ENCODE measurements at places on chromosomes 1 and 21.

GRCh38 chr21:41583274-41583790, 75.4 kb upstream of the TMPRSS2 start:
- peak; percentile 10 for DNase-seq

- DNase-seq, result no peak
These were observed 19.8 kb downstream of the NRIP1 start for GRCh38 chr21:15045017-15045416.

DNA sequence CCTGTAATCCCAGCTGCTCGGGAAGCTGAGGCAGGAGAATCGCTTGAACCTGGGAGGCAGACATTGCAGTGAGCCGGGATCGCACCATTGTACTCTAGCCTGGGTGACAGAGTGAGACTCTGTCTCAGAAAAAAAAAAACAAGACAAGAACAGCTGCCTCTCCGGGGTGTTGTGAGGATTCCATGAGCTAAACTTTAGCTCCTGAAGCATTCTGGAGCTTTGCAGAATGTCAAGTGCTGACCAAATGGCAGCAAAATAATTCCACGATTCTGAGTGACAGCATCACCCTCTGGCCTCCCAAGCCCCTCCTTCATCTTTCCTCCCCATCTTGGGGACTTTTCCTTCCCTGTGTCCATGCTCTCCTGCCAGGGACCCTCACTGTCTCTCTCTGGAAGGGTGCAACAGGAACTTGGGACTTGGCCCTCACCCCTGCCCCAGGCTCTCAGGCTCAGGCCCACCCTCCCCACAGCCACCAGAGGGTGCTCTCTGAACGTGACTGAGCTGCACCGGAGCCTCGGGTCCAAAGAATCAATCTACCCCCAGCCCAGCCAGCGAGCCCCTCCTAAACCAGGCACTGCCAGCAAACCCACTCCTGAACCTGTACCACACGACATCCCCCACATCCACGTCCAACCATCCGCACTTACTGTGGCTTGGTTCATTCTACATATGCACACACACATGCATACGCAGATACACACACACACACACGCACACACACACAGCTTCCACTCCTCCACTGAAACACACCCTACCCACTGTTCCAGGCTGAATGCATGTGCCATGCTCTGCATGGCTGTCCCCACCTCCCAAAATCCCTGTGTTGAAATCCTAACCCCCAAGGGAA, 45.7 kb downstream of the ACOT7 start:
- peak; percentile 44 for DNase-seq

DNA sequence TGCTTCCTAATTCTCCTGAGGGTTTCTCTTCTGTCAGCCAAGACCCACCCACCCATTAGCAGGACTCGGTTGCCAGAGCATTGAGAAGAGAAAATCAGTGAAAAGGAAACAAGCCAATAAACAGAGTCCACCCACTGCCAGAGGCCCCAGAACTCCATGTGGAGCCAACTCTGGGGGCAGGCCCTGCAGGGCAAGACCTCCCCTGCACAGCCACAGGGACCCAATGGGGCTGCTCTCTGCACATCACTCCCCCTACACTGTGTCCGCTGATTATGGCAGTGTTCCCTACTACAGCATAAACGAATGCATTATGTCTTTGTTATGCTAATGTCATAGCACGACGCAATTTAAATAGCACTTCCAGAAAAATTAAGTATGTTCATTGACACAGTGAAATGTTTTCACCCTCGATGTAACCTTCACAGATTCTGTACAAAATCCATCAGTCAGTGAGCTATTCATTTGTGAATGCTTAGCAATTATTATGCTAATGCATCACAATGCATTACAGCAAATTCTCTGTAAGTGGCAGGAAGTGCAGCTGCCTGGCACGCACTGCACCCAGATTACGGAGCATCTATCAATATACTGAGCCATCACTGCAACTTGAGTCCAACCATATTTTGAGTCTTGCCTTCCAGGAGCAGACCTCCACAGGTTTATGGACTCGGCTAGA, 56.4 kb downstream of the GRIK3 start:
- DNase-seq, result no peak

GRCh38 chr21:26077521-26077920, 93.0 kb downstream of the APP start:
- no peak for DNase-seq

- no peak for DNase-seq
These were observed 33.2 kb upstream of the SLC19A1 start for GRCh38 chr21:45575304-45575992.

GRCh38 chr1:233294913-233295236, 650 bp downstream of the PCNX2 start:
- DNase-seq, result peak; percentile 27

DNA sequence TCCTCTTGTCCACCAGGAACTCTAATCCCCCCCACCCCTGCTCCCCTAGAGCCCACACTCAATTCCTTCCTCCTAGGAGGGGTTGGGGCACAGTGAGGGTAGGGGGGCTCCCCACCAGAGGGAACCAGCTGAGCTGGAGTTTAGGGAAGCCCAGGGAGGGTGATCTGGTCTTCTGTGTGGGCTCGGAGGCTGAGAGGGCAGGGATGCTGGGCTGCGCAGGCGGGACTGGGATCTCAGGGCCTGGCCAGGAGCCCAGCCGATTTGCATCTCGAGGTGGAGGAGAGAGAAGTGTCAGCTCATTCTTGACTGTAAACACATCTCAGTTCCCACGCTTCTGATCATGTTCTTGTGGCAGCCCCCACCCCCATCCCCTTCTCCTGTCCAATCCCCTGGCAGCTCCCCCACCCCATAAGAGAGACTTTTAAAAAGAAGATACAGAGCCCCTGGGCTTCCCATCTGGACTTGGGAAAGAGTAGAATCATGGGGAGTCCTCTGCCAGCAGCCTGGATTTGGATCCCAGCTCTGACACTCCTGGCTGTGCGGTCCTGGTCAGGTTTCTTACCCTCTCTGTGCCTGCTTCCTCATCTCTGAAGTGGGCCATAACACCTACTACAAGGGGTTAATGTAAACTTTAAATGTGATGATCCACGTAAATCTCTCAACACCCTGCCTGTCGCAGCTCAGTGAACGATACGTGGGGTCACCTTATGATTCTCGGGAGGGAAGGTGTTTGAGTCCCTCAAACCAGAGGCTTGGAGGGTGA, 6.6 kb downstream of the PEAR1 start:
- no peak for DNase-seq

- peak; percentile 34 for DNase-seq
These were observed 51.9 kb downstream of the DIPK1A start for GRCh38 chr1:92909321-92909720.

DNA sequence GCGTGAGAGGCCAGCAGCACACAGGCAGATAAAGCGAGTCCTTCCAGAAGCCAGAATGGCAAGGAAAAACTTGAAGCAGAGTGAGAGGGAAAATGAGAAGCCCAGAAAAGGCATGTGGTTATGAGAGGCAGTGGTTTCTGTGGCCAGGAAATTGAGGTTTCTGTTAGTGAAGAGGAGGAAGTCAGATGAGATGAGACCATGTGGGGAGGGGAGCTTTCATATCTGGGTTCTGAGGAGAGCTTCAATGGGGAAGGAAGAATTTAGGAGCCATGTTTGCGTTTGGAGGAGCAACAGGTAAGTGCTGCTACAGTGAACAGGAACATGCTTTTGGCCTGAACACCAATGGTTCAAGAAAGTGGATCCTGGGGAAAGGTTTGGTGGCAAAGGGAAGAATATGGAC, 6.1 kb upstream of the CD1A start:
- no peak for DNase-seq
